ENCODE measurements at places on chromosomes 3 and 15.

DNA sequence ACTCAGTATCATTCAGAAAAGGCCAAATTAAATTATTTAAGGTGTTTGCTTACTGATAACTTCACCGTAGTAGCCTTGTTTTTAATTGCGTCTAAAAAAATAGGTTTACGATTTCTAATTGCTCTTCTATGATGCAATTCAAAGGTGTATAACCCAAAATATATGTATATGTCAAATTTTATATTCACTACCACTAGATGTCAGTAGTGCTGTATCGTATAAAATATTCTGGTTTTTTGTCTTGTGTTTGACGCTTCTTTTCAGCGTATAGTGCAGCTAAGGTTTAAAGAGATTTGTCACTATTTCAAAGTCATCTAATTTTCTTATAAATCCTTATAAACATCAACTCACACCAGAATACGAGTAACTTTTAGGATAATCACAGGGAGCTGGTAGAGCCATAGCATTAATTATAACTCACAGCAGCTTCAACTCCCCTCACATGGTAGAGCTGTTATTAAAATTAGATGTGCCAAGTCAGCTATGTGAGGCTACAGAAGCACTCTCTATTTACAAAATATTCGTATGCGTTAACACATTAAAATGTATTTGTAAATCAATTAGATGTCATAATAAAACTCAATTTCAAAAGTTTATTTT is 3.5 kb downstream of the PFN2 start:
- DNase-seq: peak; percentile 86

DNA sequence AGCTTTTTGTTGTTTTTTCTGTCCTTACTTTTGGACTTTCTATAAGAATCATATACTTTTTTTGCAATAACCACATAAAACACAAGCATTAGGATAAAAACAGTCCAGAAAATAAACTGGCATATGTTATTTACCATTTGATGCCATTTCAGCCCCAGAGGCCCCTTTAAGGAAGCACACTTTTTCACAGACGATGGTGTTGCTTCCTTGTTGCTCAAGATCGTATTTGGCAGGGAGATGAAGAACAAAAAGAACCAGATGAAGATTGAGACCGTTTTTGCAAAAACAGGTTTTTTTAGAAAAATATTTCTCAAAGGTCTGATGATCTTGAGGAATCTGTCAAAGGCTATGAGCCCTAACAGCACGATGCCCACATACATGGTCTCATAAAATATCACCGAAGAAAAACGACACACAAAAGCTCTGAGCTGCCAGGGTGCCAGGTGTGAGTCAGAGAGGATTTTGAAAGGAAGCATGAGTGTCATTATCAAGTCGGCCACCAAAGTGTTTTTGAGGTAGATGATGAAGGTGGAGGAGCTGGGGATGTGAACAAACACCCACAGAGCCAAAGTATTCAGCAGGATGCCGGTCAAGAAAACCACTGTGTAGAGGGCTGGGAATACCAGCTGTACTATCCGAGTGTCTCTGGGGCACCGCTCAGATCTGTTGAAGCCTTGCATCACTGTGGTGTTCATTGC is 902 bp downstream of the P2RY13 start:
- DNase-seq: no peak

- no peak for DNase-seq
Measured at GRCh38 chr3:123805504-123805903, 78.6 kb downstream of the MYLK start.

- DNase-seq: no peak
Measured at GRCh38 chr15:52021892-52022540, 3.0 kb downstream of the MAPK6 start.

GRCh38 chr3:170095771-170096170 is 58.0 kb downstream of the GPR160 start:
- no peak for DNase-seq

DNA sequence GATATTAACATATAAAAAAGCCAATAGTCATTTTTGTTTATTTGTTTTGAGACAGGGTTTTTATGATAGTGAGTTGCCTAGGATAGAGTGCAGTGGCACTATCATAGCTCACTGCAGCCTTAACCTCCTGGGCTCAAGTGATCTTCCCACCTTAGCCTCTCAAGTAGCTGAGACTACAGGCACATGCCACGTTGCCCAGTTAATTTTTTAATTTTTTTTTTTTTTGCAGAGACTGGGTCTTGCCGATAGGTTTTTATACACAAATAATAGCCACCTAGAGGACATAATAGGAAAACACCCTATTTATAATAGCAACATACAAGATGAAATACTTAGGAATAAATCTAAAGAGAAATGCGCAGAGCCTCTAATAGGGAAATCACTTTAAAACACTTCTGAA is 13.3 kb downstream of the EIF3J start:
- DNase-seq: no peak

DNA sequence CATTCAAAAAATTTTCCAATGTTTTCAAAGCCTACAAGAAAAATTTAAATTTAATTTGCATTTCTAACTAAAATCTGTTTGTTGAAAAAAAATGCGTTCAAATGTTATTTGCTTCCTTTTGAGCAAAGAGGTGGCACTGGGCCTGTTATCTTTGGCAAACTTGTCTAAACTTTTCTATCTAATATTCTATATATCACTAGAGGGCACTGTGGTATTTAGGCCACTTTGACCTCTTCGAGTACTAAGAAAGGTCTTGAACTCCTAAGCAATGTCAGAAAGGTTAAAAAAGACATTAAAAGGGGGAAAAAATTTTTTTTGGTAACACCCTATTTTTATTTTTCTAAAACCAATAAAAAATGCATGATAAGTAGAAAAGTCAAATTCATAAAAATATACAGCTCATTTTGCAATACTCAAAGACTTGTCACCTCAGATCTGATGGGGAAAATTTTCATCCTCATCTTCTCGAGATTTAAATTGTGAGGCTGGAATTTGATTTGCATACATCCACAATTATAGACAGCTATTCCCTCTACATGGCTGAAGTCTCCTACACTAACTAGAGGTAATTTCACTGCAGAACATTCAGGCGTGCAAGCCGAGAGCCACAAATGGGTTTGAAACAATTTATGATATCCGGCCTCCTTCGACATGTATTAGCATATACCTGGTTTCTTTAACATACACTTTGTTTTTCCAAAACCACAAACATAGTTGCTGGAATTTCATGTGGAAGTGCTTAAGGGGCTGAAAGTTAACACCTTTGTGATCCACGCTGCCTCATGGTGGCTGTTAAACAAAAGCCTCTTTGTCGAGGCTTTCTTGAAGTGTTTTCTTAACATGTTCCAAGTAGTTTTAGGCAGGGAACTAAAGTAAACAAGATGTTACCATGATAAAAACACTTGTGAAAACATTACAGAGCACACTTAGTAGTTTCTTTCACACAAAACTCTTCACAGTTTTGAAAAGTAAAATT is 576.4 kb downstream of the FOXP1 start:
- DNase-seq: peak; percentile 46

DNA sequence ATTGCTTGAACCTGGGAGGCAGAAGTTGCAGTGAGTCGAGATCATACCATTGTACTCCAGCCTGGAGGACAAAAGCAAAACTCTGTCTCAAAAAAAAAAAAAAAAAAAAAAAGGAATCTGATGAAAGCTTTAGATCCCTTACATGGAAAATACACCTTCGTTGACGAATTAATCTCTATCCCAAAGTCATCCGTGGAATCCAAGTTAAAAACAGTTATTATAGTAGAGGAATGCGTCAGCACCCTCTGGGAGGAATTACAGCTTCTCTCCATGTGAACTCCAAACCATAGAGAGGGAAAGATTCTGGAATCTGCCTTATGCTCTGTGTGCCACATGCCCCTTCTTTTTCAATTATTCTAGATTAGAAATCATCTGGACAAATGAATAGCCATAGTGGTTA is 192.3 kb upstream of the C2CD4B start:
- no peak for DNase-seq

- no peak for DNase-seq
Measured at GRCh38 chr15:100204211-100204610, 137.6 kb downstream of the ADAMTS17 start.

DNA sequence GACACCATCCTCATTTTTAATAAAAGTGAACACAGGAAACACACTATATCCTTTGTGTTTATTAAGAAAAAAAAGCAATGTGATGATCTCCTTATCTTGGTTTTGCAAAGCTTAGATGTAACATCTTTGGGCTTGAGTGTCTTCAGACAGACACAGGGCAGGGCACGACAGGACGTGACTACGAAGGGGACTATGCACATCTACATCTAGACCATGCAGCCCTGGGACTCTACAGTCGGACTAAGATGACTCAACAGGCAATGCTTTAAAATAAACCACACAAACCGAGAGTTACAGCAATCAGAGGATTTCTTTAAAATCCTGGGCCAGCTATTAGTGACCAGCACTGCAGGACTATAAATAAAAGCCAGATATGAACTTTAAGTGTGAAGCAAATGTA is 22.8 kb upstream of the TM2D3 start:
- no peak for DNase-seq

GRCh38 chr3:10396083-10396482 is 75.2 kb upstream of the SEC13 start:
- DNase-seq: no peak

GRCh38 chr3:6577584-6577983 is 283.3 kb upstream of the GRM7 start:
- no peak for DNase-seq

DNA sequence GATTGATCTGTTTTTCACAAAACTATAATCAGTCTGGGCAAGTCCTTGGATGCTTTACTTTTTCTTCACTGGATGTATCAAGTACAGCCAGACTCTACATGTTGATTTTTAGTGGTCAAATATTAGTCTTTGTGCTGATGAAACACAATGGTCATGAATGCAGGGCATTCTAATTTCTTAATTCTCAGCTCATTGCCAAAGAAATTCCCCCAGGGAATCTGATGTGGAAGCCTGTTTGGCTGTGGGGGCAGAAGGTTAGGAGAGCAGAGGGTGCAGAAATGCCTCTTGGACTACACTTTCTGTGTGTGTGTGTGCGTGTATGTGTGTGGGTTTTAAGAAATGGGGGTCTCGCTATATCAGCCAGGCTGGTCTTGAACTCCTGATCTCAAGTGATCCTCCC is 48.7 kb upstream of the HACD2 start:
- DNase-seq: no peak

DNA sequence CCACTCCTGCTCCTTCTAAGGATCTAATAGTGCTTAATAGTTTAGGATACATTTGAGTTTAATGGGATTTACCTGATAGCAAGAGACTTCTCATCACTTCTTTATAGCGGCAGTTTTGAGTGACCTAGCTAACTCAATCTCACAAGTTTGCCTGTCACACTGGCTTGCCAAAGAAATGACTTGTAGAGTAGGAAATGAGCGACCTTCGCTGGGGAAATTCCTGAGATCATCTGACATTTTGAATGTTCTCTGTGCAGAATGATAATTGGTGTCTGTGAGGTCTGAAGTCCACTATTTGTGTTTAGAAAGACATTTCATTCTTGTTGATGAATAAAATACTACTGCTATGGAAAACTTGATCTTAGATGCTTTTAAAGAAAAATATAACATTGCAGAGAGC is 30.3 kb downstream of the SUCLG2 start:
- no peak for DNase-seq

GRCh38 chr3:18234717-18235335 is 190.3 kb downstream of the SATB1 start:
- no peak for DNase-seq

GRCh38 chr15:39461536-39462130 is 119.2 kb upstream of the THBS1 start:
- no peak for DNase-seq

- DNase-seq: no peak
Measured at GRCh38 chr3:108767253-108767652, 10.0 kb upstream of the RETNLB start.

DNA sequence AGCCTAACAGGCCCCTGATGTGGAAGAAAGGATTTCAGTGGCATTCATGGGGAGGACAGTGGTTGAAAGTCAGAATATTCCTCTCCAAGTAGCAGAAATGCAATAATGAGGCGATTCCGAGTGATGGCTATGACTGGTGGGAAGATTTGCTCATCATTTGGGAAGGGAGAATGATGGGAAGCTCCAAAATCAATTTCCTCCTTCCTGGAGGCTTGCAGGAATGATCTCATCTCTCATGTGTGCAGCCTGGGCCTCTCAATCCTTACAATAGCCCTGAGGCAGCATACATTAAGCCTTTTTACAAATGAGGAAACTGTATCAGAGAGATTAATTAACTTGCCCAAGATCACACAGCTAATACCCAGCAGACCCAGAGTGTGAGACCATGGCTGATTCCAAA is 58.7 kb downstream of the BOC start:
- no peak for DNase-seq

DNA sequence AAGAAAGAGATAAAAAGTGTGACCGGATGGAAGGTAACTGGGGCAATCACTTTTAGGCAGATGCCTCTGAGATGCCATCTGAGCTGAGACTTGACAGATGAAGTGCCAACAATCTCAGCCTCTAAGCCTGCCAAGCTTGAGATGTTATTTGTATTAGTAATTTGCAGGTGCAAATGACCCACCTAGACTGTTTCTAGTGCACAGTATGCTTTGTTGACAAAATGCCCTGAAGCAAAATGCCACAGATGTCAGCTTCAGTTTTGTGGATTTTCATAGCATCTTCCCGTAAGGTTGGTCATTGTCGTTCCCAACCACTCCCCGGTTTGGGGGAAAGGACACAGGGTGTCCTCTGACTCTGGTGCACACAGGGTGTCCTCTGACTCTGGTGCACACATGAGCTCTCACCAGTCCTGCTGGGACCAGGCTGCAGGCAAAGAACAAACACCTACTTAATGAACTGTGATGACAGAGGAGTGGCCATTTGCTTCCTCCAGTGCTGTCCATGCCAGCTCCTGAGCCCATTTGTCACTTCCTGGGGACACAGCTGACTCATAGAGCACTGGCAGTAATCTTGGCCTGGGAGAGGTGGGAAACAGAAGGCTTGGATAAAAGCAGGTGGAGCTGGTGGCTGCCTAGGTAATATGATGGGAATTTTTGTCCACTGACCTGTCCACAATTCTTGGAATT is 16.7 kb upstream of the PPP1R2 start:
- no peak for DNase-seq

GRCh38 chr3:146803745-146804144 is 198.6 kb upstream of the PLSCR5 start:
- peak; percentile 39 for DNase-seq

GRCh38 chr3:58350627-58351013 is 17.9 kb downstream of the PXK start:
- DNase-seq: no peak

DNA sequence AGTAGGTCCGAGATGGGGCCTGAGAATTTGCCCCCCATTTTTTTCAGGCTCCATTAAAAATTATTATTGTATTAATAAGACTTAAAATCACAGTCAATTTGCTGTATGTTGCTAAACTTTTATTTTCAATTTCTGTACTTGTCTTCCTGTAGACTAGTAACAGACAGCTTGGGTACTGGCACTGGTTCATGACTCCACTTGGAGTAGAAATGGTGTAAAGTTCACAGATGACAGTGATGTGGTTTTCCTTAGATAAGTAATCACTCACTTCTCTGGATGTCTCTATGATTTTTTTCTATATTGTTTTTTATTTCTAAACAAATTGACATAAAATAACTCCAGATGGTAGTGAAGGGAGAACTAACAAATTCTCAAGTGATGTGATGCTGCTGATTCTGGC is 15.6 kb upstream of the ZNF80 start:
- no peak for DNase-seq

Data from eye (tissue), 1 donor.